ENCODE measurements at places on chromosomes 2 and 18.

DNA sequence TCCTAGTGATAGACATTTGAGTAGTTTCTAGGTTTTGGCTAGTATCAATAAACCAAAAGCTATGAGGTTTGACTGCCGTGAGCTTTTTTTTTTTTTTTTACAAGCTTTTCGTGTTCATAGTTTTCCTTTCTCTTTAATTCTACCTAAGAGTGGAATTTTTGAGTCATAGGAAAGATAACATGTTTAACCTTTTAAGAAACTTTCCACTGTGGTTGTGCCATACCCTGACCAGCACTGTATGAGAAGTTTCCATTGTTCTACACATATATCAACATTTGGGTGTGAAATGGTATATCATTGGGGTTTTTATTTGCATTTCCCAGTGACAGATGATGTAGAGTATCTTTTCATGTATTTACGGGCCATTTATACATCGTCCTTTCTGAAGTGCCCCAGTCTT, 31.7 kb downstream of the UBE2F start:
- peak; percentile 85 for DNase-seq

- DNase-seq = no peak
Measured at GRCh38 chr2:121043827-121044222, 241.2 kb downstream of the TFCP2L1 start.

DNA sequence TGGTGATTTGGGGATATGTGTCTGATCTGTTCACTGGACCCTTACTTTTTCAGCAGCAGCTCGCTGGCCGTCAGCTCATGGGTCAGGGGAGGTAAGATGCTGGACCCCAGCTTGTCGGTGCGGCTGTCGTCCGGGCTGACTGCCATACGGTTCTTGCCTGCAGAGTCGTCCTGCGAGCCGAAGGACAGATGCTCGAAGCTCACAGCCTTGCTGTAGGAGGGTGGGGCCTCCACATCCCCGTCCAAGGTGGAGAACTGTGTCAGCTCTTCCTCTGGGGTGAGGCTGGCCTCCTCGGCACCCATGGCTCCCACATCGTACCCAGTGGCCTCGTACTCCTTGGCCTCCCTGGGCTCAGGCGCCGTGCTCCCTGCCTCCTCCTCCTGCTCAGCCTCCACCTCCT, 179.5 kb downstream of the NAPG start:
- no peak for DNase-seq

- no peak for DNase-seq
Measured at GRCh38 chr18:51946946-51947345, 393.1 kb upstream of the DCC start.

GRCh38 chr2:136248242-136248641, 130.3 kb upstream of the CXCR4 start:
- peak; percentile 84 for DNase-seq

GRCh38 chr18:4020026-4020425, 435.1 kb downstream of the DLGAP1 start:
- no peak for DNase-seq

- DNase-seq = no peak
Measured at GRCh38 chr2:42230891-42231290, 61.7 kb downstream of the EML4 start.
